Frontal cortex (tissue), 4 donors: ENCODE measurements at places on chromosomes 7 and 10. TPM values are rescaled to one million over a fixed set of nuclear protein-coding genes. Genes with fewer than 3 reads are reported as not detected.

Gene FIGNL1
- total RNA-seq: 42.4 TPM

Gene CASD1
- total RNA-seq: 110 TPM

Gene C7orf57
- under 0.01 TPM for total RNA-seq

Gene ANLN
- total RNA-seq: 9.4 TPM
